ENCODE measurements at places on chromosomes 5 and 9.

GRCh38 chr9:134492281-134492691 lies 149.3 kb upstream of the COL5A1 start:
- DNase-seq = no peak

- DNase-seq = no peak
Measured at GRCh38 chr9:123399803-123400378, 43.9 kb downstream of the CRB2 start.

DNA sequence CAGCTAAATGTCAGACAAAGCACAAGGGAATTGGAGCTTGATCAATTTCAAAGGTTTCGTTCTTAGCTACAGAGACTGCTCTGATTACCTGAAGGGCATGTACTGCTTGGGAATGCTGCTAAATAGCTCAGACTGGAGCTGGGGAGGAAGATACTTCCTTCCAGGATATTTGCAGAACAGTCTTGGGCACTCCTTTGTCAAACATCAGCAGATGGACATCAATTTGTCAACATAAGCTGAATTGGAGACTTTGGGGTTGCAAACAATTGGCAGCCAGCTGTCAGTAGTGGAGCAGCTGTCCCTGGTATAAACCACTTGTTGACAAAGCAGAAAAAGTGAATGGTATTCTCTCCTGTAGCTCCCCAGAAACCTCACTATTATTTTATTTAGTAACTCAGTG lies 182.0 kb downstream of the CCDC192 start:
- DNase-seq = no peak

GRCh38 chr5:158995694-158996173 lies 104.0 kb downstream of the EBF1 start:
- no peak for DNase-seq

DNA sequence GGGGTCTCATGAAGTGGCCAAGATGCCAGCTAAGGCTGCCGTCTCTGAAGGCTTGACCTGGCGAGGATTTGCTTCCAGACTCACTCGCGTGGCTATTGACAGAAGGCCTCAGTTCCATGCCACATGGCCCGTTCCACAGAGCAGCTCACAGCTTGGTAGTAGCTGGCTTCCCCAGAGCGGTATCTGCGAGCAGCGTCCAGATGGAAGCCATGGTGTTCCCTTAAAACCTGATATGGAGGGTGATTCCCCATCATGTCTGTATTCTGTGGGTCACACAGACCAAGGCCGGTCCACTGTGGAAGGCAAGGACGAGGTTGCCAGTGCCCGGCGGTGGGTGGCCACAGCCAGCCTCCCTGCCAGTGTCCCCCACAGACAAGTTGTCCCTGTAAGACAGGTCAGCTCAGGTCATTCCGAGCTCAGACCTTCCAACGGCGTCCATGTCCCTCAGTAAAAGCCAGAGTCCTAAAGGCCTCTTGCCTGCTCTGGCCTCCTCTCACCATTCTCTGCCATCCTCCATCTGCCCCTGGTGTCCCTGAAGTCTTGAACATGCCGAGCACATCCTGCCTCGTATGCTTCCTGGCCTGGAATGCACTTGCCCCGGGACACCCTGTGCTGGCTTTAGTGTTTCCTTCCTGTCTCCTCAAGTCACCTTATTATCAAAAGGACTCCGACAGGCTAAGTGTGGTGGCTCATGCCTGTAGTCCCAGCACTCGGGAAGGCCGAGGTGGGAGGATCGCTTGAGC lies 61.3 kb upstream of the LRRTM2 start:
- no peak for DNase-seq

- no peak for DNase-seq
Measured at GRCh38 chr5:129996896-129997295, 92.6 kb downstream of the CHSY3 start.

- no peak for DNase-seq
Measured at GRCh38 chr9:90808398-90808797, 6.8 kb downstream of the SYK start.

GRCh38 chr5:161857358-161857757 lies 9.4 kb downstream of the GABRA1 start:
- DNase-seq = no peak

DNA sequence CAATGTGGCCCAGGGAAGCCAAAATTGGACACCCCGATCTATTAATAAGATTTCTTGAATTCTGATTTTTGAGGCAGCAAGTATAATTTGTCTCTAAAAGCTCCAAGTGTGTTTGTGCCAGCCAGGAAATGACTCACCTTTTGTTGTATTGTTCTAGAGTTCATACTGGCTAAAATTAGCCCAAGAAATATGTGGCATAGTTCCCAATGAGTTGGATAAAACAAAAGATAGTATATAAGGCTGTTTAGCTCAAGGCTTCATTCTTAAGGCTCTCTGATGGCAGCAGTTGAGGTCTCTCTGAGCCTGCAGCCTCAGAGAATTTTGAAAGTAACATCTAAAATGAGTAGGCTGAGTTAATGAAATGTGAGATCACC lies 21.6 kb downstream of the HMGXB3 start:
- DNase-seq = no peak

DNA sequence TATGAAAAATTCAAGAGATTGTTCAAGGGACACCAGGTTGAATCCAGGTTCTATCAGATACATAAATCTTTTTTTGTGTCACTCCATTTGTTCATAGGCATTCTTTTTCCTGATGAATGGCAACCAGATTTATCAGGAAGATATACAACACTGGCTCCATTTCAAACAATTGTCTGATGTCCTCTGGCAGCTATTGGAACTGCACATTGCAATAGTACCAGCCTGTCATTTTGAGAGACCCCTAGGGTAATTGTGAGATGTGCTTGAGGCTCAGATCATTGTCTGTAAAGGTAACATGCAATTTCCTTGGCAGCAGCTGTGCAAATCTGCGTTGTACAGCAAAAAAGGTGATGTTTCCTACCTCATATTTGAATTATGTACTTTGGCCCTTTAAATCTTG lies 25.9 kb downstream of the KCTD16 start:
- no peak for DNase-seq

DNA sequence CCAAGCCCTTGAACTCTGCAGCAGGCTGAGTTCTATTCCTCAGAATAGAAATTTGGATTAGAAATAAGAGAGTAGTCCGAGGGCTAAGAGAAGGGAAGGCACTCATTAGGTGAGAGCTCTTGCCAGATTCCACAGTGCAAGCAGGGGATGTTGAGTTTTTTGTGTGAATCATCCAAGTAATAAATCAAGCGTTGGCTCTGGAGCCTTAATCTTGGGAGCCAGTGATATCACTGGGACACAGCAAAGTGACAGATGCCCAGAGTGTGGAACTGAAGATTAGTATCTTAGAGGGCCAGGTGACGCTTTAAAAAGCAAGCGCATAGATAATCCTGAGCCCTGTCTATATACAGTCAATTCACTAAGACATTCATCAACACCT lies 60.3 kb downstream of the FOXD1 start:
- DNase-seq = no peak

- no peak for DNase-seq
Measured at GRCh38 chr9:113599646-113600022, 136.1 kb downstream of the RGS3 start.

- DNase-seq = no peak
Measured at GRCh38 chr9:108212184-108212583, 643.6 kb downstream of the ACTL7B start.

DNA sequence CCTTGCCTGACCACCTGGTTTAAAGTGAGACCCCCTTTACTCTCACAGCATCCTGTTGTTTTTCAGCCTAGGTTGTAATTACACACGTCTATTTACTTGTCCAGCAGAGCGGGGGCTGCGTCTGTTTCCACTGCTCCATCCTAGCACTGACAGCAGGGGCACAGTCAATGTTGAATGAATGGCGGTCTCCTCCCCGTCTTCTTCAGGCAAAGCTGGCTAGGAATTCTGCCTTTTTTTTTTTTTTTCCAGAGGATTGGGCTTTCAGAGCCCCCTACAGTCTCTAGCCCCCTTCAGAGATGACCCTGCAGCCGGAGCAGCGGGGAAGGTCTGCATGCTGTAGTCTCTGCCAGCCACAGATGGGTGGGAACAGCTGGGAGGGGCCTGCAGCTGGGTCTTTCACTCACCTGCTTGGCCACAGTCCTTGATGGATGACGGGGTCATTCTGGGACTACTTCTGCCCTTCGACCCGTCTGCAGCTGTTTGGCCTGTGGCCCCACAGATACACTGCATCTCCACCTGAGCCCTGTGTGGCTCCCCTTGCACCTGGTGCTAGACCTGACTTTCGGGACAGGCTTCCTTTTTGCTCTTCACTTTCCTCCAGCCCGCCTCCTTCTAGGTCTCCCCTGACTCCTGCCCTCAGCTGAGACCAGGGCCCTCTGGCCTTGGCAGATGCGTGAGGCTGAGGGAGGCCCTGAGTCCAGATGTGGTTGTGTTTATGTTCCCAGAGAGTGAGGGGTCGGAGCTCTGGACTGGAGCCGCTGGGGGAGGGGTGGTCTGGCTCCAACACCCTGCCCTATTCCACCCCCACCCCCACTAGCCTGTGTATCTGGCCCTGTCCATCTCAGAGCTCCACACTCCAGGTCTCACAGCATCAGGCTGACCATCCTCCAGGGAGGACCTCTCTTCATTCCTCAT lies 8.0 kb downstream of the PITX1 start:
- no peak for DNase-seq

DNA sequence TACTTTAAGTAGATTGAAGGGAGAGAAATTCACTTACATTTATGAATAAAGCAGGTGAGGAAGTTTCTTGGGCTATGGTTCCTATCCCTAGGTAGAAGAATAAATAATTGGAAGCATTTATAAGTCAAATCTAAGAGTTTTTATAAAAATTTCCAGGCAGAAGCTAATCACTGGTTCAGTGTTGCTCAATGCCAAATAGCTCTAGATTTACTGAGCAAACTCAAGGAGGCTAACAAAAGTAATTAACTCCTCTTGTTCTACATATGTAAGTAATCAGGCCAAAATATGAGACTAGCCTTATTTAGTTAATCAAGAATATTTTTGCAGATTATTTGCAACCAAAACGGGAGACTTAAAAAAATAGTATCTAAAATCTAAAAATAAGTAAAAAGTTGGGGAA lies 472.3 kb downstream of the PLK2 start:
- DNase-seq = no peak

- DNase-seq = no peak
Measured at GRCh38 chr9:76818271-76818670, 54.0 kb downstream of the PCA3 start.

GRCh38 chr9:18605766-18606180 lies 131.8 kb downstream of the ADAMTSL1 start:
- DNase-seq = no peak

GRCh38 chr5:12840972-12841371 lies 936.7 kb upstream of the CTNND2 start:
- DNase-seq = no peak

DNA sequence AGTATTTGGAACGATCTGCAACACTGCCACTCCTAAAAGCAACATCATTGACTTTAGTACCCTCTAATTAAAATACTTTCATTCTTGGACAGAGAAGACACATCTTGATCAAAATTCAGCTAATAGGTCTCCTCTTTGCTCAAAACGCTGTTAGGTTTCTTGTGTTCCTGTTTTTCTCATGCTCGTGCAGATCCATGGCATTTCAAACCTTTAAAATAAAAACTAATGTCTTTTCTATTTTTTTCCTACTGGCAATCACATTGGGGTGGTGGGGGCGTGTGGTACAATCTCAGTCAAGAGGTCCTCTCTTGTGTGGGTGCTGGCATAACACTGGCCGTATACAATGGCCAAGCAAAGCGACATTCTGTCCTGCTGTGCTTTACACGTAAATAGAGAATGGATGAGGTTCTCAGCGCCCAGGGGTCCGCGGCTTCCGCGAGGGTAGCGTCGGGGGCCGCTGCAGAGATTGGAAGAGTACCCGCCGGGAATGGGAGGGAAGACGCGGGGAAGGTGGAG lies 315 bp upstream of the GPR150 start:
- DNase-seq = no peak

DNA sequence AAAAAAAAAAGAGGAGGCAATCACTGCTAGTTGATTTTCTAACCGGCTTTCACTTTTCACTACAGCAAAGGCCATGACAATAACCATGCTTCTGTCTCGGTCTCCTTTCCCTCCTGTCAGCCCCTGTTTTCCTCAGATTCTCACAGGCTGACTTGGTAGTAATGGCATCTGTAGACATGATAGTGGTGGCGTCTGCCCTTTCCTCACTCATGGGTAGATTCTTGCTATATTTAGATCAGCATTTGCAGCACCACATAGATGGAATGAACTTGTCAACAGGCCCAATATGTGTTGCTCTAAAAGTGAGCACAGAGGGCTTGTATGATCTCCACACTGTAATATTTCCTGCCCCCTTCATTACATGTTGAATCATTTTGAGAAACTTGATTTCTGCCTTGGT lies 120.3 kb upstream of the FTMT start:
- no peak for DNase-seq

DNA sequence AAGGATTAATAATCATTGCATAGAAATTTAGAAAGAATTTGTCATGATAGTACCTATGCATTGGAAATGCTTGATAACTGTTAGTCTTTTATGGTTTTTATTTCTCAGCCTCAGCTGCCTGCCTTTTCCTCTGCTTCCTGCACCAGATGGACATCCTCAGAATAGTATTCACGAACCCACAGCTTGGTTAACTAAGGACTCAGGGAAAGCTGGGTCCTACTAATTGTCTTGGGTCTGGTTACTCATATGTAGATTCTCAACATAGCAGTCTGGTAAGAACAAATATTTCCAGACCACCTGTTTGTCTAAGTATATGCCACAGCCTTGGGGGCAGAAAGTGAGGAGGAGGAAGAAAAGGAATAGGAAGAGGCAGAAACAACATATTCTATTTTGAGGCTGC lies 464.5 kb upstream of the SMARCA2 start:
- no peak for DNase-seq

DNA sequence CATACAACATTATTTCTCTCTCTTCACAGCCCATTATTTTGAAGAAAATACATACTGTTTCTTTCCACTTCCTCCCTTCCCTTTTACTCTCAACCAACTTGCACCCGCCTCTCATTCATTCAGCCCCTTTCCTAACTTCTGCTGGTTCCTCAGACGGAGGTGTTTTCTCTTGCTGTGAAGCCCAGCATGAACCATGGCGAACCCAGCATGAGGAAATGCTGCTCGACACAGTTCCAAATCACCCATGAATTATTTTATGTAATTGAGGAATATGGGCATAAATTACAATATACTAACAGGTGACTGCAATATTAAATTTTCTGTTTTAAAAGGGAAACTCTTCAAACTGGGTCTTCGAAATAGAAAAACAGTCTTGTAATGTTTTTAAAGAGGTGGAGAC lies 124.8 kb downstream of the MEF2C start:
- no peak for DNase-seq

DNA sequence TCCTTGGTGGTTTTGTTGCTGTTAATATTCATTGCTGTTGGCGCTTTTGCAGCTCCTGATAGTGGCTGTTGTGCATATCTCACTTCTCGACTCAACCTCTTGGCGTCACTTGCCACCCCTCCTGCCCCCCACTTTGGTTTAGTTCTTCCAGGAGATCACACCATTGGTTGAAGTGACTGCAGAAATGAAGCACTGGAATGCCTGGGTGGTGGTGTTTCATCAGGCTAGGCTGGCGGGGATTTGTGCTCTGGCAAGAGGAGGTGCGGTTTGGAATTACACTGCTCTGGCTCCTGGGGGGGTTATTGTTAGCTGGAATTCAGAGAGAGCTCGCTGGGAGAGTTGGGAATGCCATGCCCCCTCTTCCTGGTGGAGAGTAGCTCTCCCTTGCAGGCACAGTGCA lies 11.5 kb downstream of the PRRC2B start:
- no peak for DNase-seq

GRCh38 chr5:73215531-73215890 lies 42.5 kb downstream of the TMEM174 start:
- DNase-seq = no peak

- DNase-seq = no peak
Measured at GRCh38 chr9:1415146-1415545, 365.0 kb downstream of the DMRT2 start.
